ENCODE measurements at places on chromosomes 7 and 10.

- no peak for DNase-seq
These were observed 165.0 kb downstream of the CHN2 start for GRCh38 chr7:29359482-29360093.

DNA sequence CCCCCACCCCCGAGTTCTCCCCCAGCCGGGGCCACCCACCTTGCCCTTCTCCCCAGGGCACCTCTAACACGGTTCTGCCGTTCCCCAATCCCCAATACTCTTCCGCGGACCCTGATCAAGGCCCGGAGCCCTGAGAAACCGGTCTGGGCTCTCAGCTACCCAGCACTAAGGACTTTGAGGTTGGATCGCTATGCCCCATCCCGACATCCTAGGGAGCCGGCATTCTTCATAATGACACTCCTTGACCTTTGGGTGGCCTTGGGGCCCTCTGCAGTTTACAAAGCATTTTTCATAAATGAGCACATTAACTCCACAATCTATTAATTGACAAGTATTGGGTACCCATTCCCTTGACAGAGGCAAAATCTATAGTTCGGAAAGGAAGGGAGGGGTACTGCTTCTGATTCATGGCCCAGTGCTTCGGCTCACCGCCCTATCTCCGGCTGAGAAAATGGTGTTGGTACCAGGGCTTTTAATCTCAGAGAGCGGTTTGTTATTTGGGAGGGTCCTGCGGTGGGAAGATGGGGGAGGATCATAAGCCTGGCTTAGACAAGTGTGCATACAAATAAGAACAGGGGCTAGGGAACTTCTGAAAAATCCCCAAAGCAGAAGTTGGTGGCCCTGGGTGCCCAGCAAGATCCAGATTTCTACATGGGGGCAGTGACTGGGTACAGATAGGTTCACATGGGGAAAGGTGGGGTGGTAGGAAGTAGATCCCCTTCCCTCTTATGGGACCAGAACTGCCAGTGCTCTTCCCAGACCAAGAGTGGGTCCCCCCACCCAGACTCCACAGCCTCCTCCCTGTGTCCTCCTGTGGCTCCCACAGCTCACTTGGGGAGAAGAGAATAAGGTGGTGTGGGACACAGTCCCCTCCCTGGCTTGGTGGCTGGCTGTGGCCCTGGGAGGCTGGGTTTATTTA, 3.2 kb downstream of the IMPDH1 start:
- DNase-seq = no peak

DNA sequence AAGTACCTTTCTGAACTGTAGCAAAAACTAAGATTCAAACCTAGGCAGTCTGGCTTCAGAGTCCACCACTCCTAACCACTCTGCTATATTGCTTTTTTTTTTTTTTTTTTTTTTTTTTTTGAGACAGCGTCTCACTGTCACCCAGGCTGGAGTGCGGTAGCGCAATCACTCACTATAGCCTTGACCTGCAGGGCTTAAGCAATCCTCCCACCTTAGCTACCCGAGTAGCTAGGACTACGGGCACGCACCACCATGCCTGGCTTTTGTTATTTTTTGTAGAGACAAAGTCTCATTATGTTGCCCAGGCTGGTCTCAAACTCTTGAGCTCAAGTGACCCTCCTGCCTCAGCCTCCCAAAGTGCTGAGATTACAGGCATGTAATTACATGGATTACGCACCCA, 10.1 kb upstream of the SLF2 start:
- no peak for DNase-seq

- no peak for DNase-seq
These were observed 285.9 kb downstream of the KLF6 start for GRCh38 chr10:3499120-3499519.

- no peak for DNase-seq
These were observed 189.7 kb downstream of the TCF7L2 start for GRCh38 chr10:113139699-113140098.

- no peak for DNase-seq
These were observed 265.1 kb upstream of the KLF14 start for GRCh38 chr7:130998993-130999602.

- DNase-seq = no peak
These were observed 1042.9 kb downstream of the GATA3 start for GRCh38 chr10:9097206-9097990.

GRCh38 chr7:69599286-69599954, 1.1 kb downstream of the AUTS2 start:
- DNase-seq = no peak

DNA sequence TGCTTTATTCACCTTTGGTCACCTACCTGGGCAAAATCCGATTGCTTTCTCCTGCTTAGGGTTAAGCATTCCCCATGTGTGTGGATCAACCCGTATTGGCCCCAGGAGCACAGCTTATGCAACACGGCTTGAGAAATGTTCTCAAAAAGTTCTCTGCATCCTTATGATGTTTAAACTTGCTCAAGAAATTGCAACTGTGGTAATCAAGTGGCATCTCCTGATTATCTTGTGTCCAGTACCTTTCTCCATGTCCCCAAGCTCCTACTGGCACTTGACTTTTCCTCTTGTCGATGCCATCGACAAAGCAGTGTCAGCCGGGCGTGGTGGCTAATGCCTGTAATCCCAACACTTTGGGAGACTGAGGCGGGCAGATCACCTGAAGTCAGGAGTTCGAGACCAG, 4.7 kb upstream of the PKD2L1 start:
- no peak for DNase-seq

DNA sequence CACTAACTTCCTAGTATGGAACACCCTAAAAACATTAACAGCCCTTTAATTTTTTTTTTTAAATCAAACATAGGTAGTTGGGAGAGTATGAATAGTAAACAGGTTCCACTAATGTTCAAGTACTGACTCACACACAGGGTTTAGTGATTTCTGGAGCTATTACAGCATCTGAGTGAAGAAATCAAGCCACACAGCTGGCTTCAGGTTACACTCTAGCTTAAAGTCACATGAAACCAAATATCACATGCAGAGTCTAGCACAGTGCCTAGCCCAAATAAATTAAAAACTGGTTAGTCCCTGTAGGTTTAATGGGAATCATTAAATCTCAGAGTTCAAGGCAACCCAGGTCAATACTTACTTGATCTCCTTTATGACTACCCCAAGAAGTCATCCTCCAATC, 11.6 kb downstream of the PANK1 start:
- no peak for DNase-seq

DNA sequence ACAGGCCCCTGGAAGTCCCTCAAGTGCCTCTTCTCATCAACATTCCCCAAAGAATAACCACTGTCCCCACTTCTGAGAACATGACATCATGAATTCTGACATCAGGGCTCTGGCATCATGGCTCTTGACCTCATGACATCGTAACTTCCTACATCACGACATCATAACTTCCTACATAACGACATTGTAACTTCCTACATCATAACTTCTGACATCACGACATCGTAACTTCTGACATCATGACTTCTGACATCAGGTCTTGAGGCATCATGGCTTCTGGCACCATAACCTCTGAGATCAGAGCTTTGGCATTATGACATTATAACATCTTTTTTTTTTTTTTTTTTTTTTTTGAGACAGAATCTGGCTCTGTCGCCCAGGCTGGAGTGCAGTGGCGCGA, 66.7 kb upstream of the FAM20C start:
- DNase-seq = no peak

GRCh38 chr7:155644971-155645509, 579 bp downstream of the RBM33 start:
- no peak for DNase-seq

DNA sequence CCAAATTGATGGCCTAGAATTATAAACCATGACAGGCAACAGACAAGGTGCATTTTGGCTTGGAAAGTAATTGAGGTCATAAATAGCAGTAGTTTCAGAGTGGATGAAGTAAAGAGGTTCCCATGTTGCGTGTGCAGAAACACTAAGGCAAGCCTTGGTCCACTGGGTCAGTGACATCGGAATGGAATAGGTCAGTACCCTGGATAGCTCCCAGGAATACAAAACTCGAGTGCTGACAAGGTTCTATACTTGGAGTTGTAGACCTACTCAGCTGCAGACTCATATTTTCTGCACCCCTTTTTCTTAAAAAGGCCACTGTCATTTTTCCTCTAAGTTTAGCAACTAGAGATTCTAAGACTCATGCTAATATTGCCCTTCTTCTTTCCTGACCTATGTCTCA, 132.8 kb downstream of the DYNC1I1 start:
- DNase-seq = no peak

DNA sequence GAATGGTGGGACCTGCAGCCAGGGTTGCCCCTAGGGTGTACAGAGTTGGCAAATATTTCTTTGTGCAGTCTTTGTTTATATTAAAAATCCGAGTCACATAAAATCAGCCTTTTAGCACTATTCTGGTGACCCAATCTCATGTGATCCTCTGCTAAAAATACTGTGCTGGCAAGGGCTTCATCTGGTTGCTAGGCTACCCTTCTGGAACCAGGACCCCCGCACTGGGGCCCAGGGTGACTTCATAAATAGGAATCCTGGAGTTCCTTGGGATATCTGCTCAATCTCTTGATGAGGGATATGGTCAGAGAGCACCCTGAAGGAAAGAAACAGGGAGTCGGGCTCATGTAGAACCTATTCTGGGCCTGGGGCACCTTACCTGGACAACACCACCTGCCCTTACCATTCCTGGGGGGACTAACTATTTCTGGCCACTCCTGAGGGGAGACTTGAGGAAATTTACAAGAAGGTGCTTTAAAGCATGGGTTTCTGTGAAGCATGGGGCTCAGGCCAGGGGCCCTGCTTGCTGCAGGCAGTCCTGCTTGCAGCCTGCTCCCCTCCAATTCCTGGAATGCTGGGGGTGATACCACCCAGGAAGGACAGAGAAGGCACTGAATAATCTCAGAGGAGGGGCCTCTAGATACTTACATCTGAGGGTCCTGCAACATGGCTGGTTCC, 44.7 kb downstream of the SH2D4B start:
- DNase-seq = no peak

DNA sequence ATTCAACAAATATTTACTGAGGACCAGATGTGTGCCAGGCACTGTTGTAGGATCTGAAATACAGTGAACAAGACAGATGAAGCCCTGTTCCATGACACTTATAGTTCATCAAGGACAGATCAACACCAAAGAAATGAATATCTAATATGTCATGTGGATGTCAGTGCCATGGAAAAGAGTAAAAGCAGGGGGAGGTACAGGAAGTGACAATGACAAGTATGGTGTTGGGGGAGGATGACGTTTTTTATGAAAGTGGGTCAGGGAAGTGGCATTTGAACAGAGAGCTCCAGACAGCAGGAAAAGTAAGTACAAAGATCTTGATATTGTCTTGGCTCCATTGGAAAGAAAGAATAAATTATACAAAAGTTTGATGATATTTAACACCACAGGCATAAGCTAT, 7.0 kb upstream of the SFMBT2 start:
- DNase-seq = no peak

- no peak for DNase-seq
These were observed 1228.6 kb upstream of the SORCS1 start for GRCh38 chr10:108393089-108393488.

DNA sequence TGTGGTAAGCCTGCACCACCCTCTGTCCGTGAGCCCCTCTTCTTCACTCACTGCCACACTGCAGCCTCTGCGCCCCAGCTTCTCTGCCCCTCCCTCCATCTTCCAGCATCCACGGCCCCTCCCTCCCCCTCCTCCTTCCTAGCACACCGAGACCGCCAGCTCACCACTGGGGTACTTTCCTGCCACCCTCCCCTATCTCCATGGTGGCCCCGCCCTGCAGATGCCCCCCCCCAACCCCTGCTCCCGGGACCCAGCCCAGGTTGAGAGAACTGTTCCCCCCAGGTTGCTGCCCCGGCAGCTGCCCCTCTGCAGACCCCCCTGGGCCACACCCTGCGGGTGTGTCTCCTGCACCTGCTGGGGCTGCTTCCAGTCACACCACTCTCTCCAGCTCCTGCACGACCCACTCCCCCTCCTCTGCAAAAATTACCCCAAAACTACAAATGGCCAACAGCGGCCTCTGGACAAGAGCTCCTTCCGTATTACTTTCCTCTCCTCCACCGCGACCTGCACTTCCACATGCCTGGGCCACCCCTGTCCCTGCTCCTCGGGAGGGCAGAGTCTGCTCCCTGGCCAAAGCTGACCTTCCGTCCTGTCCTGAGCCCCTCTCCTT, 209.2 kb upstream of the PPP2R2D start:
- DNase-seq = no peak

- DNase-seq = no peak
These were observed 21.8 kb downstream of the VIM start for GRCh38 chr10:17249820-17250219.
